ENCODE measurements at places on chromosomes 5 and 9.

GRCh38 chr9:97394881-97395280, 17.0 kb upstream of the TDRD7 start:
- DNase-seq = no peak

DNA sequence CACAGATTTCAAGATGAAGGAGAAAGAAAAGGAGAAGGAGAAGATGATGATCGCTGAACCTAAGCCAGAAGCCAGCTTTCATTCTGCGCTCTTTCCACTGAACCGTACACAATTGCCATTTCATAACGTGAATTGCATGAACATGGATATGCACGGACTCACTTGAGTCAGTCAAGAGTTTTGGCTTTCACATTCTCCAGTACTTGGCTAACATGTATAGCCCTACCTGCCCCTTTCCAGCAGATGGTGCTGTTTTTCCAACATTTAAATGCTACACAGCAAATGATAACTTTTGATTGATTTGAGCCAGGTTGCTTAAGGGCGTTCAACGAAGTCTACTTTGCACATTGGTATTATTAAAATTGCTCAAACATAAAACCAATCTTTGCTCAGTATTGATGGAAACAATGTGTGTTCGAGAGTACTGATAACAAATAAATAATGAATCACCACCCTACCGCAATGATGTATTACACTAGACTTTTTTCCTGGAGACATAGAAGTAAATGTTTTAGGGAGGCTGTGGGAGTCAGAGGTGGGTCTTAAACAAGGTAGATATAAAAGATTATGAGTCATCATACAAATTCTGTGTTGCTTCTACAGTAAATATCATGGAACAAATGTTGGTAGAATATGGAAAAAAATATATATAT, 196.4 kb downstream of the TRPM3 start:
- peak; percentile 38 for DNase-seq

DNA sequence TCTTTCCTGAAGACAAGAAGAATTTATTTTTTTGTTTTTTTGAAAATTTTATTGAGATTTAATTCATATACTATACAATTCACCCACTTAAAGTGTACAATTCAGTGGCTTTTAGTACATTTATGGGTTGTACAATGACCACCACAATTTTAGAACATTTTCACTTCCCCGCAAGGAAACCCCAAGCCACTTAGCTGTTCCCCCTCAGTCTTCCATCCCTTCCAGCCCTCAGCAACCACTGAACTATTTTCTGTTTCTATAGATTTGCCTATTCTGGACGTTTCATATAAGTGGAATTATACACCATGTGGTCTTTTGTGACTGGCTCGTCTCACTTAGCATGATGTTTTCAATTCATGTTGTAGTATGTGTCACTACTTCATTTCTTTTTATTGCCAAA, 28.0 kb downstream of the DNAI1 start:
- DNase-seq = no peak

DNA sequence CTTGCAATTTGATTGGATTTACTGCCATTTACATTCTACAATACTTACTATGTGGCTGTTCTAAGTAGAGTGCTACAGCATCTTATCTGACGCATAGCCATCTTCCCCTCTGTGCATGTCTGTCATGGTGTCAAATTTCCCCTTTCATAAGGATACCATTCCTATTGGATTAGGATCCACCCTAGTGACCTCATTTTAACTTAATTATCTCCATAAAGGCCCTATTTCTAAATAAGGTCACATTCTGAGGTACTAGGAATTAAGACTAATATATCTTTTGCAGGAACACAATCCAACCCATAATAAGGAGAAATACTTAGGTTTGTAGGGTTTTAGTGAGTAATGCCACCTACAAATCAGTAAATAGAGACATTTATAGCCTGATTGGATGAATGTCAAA, 268.0 kb downstream of the ADAMTSL1 start:
- DNase-seq = no peak

DNA sequence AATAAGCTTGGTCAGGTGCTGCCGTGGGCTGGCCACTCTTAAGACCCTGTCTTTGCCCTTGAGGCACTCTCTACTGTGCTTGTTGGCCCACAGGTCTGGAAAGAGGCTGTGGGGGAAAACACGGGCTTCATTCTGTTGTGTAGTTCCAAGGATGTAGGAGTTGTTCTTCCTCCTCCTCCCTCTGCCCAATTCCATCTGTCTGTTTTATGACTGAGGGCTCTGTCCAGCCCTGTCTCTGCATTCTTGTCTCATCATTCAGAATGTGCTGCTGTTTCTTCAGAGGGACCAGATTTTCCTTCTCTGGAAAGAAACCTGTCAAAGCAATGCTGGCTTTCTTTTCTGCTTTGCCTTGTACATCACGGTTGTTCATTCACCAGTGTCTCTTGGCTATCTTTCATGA, 84.1 kb downstream of the MAP1B start:
- no peak for DNase-seq

GRCh38 chr9:73515216-73515615, 363.6 kb downstream of the ANXA1 start:
- no peak for DNase-seq

DNA sequence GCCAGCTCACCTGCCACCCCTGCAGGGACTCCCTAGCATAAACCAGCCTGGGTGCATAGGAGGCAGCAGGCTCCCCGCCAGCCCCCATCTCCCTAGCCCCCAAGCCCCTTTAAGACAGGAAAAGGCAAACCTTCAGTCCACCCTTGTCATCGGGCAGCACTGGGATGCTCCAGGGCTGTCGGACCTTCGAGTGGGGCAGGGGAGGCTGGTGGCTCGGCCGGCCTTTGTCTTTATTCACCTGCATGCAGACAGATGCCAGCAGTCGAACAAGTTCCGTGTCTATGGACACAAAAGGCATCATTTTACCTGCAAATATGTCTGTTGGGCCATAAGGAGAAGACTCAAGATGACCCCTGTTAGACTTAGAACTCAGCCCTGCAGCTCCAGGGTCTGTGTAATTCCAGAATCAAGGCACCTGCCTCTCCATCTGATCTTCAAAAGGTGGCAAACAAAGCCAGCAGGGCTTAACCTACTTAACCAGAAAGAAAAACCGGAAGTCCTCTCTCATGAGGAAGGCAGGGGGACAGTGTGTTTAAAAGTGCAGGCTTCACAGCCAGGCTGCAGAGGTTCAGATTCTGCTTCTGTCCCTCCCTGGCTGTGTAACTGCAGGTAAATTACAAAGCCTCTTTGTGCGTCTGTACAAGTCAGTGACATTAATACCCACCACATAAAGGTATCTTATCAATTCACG, 16.2 kb downstream of the ANKS6 start:
- DNase-seq = no peak

- DNase-seq = no peak
Measured at GRCh38 chr5:87777877-87778276, 365.1 kb upstream of the CCNH start.

DNA sequence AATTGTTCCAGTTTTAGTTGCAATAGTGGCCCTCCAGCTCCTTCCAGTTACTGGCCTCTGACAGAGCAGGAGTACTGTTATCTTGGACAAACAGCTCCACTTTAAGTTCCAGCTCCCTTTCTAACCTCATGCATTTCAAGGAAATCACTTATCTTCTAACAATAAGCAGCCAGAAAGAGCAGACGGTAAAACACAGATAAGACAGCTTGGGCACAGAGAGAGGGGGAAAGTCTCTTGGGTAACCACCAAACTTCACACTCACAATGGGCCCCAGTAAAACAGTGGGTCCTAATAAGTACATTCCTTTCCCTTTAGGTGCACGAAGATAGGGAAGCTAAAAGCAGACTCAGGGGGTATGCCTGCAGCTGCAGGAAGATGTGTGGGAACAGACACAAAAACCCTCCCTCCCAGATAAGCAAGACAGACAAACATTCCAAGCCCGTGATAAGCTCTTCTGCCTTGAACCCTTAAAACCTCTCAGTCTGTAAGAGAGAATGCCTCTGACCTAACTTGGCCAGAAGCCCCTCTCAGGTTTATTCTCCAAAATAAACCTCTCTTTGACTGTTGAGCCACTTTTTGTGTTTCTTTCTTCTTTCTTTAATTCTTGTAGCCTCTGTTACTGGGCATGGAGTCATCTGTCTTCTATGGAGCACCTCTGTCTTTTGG, 30.8 kb downstream of the OR1J1 start:
- DNase-seq = no peak

GRCh38 chr5:30142432-30142831, 1051.1 kb upstream of the CDH6 start:
- no peak for DNase-seq

DNA sequence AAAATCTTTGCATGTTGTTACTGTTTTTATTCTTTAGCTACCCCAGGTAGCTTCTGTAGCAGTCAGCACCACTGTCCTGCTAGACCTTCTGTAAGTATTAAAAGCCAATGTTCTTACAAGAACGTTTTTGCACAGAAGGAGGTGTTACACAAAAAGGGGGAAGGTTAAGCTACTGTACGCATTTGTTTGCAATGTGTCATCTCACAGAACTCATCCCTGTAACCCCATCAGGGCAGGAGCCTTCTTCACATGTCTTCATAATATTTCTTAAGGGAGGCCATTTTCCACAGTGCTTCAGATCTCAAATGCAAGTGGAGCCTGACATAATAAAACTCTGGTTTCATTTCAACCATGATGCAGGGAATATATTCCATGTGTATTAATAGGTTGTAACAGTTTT, 67.9 kb downstream of the OSMR start:
- no peak for DNase-seq

- DNase-seq = no peak
Measured at GRCh38 chr5:167463939-167464338, 827.5 kb upstream of the WWC1 start.

- peak; percentile 53 for DNase-seq
Measured at GRCh38 chr5:83711982-83712601, 8.6 kb downstream of the HAPLN1 start.

DNA sequence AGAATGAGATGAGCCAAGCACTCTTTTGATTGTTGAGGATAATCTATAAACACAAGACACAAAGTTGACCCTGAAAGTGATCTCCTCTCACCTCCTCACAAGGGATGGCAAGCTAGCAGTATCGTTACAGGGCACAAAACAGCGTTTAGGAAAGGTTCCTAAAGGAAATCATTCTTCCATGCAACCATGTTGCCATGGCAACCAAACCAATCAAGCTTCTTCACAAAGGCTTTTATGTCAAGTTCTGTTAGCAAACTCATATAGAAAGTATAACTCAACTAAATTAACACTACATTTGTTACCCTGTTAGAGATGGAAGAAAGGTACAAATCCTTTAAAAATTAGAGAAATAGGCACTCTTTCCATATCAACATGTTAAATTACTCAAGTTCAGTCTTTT, 1016.8 kb upstream of the DMAC1 start:
- no peak for DNase-seq

DNA sequence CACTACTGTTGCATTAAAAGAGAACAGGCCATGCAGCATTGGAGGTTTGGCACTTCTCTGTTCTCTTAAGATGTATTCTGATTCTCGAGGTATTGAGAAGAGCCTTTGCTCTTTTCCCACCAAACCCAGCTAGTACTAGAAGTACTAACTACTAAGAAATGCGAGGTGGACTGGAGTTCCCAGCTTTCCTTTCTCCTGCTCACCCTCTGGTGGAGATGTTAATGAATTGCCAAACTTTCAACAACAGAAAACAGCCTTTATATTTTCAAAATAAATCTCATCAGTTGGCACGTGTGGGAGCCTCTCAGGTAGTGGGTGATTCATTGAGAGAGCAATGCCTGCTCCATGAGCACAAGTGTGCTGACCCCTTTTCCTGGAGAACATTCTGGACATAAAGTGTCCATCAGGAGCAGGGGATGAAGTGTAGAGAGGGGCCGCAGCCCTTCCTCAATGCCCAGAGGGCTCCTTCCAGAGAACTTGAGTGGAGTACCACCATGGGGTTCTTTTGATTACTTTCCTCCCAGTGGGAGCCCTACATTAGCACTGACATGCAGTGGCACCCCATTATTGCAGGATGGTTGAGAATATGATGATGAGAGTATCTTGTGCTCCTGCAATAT, 45.7 kb downstream of the TMEM174 start:
- DNase-seq = no peak

GRCh38 chr5:98772415-98773213, 849 bp upstream of the RGMB start:
- peak; percentile 6 for DNase-seq

- DNase-seq = no peak
Measured at GRCh38 chr5:171462928-171463861, 43.7 kb downstream of the FGF18 start.

DNA sequence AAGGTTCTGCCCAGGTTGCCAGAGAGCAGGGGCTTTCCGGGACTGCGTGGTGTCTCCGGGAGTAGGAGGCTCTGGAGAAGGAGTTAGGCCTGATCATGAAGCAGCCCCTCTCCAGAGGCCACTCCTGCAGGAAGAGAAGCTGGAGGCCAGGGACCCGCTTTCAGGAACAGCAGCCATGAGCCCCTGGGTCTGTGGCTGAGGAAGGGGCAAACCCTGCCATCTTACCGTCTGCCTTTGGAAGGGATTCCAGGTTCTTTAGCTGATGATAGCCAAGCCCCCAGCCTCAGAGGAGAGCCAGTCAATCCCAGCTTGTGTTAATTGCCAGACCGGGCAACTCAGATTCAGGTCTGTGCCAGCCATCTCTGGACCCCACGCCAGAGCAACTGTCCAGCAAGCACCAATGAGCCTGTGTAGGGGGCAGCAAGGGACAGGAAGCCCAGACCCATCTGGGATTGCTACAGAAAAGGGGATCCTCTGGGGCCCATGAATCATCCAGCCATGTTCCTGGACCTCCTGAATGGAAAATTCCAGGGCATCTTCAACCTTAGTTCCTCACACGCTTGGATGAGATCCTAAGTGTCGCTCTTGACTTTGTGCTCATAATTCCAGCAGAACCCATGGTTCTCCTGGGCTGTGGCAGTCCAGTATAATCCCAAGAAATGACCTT, 42.7 kb upstream of the MVB12B start:
- DNase-seq = no peak

- DNase-seq = peak; percentile 43
Measured at GRCh38 chr9:116987721-116988485, 300.8 kb downstream of the TRIM32 start.

DNA sequence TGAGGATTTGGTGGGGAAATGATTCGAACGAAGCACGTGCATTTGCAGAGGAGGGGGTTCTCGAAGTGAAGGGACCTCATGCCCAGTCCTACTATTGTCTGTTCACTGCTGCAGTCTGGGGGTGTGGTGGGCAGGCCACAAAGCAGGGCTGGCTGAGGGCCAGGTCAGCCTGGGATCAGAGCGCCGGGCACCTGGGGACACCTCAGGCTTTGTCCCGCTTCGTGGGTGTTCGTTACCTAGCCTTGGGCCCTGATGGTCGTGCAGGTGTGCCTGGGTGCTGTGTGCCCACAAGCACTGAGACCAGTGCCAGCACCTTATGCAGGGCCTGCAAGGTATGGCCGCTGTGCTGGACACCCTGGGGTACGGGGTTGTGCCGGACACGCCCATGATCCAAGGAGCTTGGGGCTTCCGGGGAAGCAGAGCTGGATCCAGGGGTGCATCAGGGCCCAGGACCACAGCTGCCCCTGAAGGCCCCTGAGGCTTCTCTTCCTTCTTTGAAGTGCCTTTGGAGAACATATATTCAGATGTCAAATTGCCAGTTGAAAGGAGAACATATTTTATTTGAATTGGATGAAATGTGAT, 80.6 kb downstream of the COL5A1 start:
- no peak for DNase-seq

All from inflammatory macrophage (primary cell).